Activated T-helper 2 cell treated with anti-CD3 and anti-CD28 coated beads, Interferon-gamma antibody, Interleukin-2, Interleukin-4, amounts not matched to agents 10 μg/mL and 5 μg/mL and 100 μg/mL, durations not matched to agents 14 hours and 24 hours and 36 hours (primary cell): ENCODE measurements at places on chromosomes 12 and 14. TPM values are rescaled to one million over a fixed set of nuclear protein-coding genes. Genes with fewer than 3 reads are reported as not detected.
A peak's percentile ranks its signal among the peaks of the same experiment; 100 is the strongest.

DNA sequence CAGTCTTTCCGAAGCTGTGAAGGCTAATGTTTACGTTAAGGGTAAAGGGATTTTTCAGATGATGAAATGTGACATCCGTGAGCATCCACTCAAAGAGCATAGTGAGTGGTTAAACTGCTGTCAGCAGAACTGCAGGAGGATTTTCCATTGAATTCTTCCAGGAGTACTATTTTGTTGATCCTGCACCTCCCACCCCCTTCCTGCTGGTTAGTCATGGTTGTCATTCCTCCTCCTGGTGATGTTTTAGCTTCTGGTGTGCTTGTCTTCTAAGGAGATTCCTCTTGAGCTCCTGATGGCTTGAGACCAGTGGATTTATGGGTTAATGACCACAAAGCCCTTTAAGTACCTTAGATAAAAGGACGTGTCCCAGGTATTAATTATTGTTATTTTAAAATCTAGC, 2.4 kb upstream of the GPRC5D start:
- DNase-seq = no peak
- no peak overlapping the region for H3K27ac ChIP-seq
- H3K4me3 ChIP-seq = no peak overlapping the region
- H3K4me1 ChIP-seq = no peaks in the 10 kb centered on the region
- H3K27me3 ChIP-seq = peaks cover 1% of the 10 kb centered on the region
- H3K36me3 ChIP-seq = no peaks in the 10 kb centered on the region

Gene ZNF641
- 5.4 and 6.4 TPM in 2 replicates for total RNA-seq

Gene EML5
- 0.39 and 0.55 TPM in 2 replicates for total RNA-seq

DNA sequence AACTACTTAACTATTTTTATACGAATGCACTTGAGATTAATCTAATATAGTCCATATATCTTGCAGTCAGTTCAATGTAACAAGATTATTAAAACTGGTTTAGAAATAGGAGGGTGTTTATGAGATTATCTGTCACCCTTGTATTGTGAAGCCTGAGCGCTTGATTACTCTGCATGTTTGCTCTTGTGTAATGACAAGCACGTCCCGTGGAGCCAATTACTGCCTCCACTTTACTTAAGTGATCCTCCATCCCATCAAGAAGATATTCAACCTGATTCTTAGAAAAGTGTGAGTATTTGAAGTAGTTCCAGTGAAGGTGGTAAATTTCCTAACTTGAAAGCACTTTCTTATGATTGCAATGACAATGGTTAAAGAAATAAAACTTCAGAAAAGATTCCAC, 415.2 kb upstream of the GARIN6 start:
- no peaks in the 10 kb centered on the region for H3K4me1 ChIP-seq
- H3K27me3 ChIP-seq = no peaks in the 10 kb centered on the region
- no peaks in the 10 kb centered on the region for H3K36me3 ChIP-seq
- H3K27ac ChIP-seq = no peak overlapping the region
- DNase-seq = no peak
- no peak overlapping the region for H3K4me3 ChIP-seq

DNA sequence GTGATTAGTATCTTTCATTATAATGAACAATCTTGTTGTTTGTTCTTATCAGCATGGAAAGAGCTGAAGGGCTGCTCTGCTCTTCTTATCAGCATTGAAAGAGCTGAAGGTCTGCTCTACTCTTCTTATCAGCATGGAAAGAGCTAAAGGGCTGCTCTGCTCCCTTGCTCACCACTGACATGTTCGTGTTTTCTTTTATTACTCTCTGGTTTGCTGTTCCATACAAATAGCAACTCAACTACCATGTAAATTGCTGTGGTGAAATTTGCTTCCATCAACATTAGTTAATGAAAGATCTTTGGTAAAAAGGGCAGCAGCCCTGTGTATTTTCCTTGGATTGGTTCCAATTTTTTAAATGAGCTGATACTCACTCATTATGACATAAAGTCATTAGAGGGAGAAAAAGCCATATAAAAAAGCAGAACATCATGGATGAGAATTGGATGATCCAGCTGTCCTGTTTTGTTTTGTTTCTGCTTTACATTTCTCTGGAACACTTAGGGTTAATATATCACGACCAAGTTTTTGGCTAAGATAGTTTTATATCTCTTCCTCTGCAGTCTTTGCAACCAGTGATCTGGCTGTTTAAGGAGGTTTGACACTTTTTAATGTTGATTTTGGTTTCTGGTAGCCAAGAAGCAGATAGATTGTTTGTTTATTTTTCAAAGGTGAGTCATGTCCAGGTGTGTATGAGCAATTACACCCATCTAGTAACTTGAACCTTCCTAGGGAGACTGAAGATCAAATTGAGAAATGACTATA, 356.6 kb downstream of the CEP128 start:
- H3K4me1 ChIP-seq = peaks cover 14% of the 10 kb centered on the region
- no peak overlapping the region for H3K27ac ChIP-seq
- H3K36me3 ChIP-seq = no peaks in the 10 kb centered on the region
- no peak overlapping the region for H3K4me3 ChIP-seq

Gene POU6F1
- total RNA-seq = 4.9 and 5.5 TPM in 2 replicates

DNA sequence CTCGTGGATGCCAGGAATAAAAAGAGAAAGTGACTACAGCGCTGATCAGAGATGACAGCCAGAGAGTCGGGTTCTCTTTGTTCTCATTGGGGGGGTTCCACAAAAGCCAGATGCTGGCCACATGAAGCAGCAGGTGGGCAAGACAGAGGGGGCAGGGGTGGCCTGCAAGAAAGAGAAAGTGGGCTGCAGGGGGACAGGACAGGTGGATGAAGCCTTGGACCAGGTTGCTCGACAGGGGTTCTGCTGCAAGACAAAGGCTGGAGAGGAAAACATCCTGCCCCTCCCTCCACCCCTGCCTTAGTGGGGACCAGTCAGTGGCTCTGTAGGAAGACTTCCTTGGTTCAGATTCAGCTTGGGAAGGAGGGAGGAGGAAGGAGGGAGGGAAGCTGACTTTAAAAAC, 126.2 kb downstream of the KSR2 start:
- DNase-seq = no peak
- H3K27me3 ChIP-seq = no peaks in the 10 kb centered on the region
- H3K36me3 ChIP-seq = no peaks in the 10 kb centered on the region

Gene LRTM2
- 0.07 and 0.09 TPM in 2 replicates for total RNA-seq

DNA sequence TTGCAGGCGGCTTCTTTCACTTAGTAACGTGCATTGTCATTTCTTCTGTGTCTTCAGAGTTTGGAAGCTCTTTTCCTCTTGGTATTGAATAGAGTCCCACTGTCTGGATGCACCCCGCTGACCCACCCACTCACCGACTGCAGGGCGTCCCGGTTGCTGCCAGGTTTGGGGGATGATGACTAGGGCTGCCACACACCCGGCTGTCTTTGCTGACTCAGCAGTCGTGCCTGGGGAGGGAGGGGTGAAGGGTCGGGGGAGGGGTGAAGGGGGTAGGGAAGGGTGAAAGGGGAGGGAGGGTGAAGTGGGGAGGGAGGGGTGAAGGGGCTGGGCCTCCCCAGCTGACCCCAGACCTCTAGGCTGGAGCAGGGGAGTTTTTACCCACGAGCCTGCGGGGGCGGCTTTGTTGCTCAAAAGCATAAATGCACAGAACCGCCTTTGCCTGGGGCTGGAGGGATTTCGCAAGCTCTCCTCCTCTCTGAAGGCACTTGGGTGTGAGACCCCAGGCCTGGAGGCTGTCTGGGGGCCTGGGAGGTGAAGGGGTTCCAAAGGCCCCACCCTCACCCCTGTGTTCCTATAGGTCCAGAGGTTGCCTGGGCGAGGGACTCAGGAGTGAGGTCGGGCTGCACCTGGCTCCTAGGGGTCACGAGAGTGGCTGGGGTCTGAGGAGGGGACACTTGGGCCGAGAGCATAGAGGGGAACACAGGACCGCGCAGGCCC, 31.3 kb upstream of the ULK1 start:
- H3K27me3 ChIP-seq = no peaks in the 10 kb centered on the region
- H3K27ac ChIP-seq = no peak overlapping the region
- no peak overlapping the region for H3K4me3 ChIP-seq
- DNase-seq = no peak
- peaks cover 2% of the 10 kb centered on the region for H3K4me1 ChIP-seq
- H3K36me3 ChIP-seq = no peaks in the 10 kb centered on the region

- H3K27ac ChIP-seq = peak overlapping the region; percentile 76
- peak overlapping the region; percentile 24 for H3K4me3 ChIP-seq
- no peaks in the 10 kb centered on the region for H3K27me3 ChIP-seq
- DNase-seq = peak; percentile 70
- H3K36me3 ChIP-seq = no peaks in the 10 kb centered on the region
These were observed 107.3 kb downstream of the ZFP36L1 start for GRCh38 chr14:68685419-68686204.

Gene ETFRF1
- 7.6 and 9.8 TPM in 2 replicates for total RNA-seq

DNA sequence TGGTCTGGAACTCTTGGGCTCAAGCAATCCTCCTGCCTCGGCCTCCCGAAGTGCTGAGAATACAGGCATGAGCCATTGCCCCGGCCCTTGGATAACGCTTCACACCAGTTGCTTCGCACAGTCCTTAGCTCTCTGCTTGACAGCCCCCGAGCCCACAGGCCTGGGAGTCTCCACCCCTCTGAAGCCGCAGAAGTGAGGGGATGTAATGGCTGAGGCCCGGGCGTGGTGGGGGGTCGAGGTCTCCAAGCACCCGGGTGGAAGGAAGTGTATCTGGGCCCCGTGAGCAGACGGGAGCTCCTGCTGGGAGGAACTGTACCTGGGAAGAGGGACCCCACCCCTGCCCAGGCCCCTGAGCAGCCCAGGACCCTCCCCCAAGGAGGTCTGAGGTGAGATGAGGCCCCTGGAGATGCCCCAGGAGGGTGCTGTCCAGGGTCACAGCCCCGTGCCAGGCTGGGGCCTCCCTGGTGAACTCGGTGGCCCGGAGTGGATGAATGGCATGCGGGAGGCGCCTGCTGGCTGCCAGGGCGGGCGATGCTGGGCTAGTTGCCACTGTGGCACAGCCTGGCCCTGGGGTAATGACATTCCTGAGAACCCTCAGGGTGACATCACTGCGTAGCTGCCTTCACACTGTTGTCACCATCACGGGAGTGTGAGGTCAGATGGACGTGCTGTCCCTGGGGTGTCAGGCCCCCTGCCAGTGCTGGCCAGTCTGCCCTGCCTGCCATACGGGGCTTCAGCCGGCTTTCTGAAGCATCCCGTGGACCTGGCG, 48.9 kb downstream of the KIF26A start:
- no peaks in the 10 kb centered on the region for H3K36me3 ChIP-seq
- H3K4me3 ChIP-seq = no peak overlapping the region
- H3K27ac ChIP-seq = no peak overlapping the region
- no peaks in the 10 kb centered on the region for H3K4me1 ChIP-seq
- no peak for DNase-seq

Gene ITGB7
- 200 and 208 TPM in 2 replicates for total RNA-seq

DNA sequence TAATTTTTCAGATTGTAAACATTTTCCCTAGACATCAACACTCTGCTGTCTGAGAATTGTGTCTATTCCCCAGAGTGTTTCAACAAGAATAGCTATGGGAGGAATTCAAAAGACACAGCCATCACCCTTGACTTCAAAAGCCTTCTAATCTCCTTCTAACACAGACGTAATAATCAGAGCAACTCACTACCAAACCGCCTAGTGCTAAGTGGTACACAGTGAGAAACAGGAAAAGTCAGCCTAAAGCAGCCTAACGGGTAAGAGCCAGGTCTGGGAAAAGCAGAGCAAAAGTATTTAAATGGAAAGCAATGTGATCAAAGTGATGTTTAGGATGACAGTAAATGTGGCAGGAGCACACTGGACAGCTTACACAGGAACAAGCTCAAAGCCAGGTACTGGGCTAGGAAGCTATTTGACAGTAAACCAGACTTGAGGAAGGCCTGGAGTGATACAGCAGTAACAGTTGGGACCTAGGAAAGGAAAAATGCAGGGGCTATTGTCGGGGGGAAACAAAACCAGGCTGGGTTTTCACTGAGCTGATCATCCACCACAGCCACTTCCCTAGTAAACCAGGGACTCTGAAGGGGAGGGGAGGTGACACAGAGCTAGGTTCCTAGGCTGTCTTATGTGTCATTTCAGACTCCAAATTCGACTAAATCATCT, 29.4 kb downstream of the CORO1C start:
- no peaks in the 10 kb centered on the region for H3K27me3 ChIP-seq
- H3K27ac ChIP-seq = peak overlapping the region; percentile 73
- peaks cover 40% of the 10 kb centered on the region for H3K36me3 ChIP-seq
- H3K4me3 ChIP-seq = no peak overlapping the region
- H3K4me1 ChIP-seq = peaks cover 25% of the 10 kb centered on the region

Gene MYBPC1
- not detected in 2 replicates for total RNA-seq

DNA sequence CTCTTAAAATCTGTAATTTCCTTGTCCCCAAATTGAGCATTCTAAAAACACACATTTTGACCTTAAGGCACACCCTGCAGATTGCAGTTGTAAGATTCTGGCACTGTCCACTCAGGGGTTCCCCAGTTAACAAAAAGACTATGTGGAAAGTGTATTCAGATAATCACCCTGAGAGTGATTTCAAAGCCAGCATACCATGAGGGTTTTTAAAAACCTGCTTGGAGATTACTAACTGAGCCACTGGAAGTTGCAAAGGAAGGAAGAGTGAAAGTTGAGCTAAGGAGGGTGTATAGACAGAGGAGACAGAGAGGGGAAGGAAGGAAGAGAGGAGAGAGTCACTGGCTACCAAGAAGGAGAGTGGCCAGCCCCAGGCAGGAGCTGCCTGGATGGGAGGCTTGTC, 82.6 kb downstream of the EML1 start:
- peaks cover 22% of the 10 kb centered on the region for H3K27me3 ChIP-seq
- H3K4me1 ChIP-seq = no peaks in the 10 kb centered on the region
- no peak overlapping the region for H3K4me3 ChIP-seq
- H3K27ac ChIP-seq = no peak overlapping the region

DNA sequence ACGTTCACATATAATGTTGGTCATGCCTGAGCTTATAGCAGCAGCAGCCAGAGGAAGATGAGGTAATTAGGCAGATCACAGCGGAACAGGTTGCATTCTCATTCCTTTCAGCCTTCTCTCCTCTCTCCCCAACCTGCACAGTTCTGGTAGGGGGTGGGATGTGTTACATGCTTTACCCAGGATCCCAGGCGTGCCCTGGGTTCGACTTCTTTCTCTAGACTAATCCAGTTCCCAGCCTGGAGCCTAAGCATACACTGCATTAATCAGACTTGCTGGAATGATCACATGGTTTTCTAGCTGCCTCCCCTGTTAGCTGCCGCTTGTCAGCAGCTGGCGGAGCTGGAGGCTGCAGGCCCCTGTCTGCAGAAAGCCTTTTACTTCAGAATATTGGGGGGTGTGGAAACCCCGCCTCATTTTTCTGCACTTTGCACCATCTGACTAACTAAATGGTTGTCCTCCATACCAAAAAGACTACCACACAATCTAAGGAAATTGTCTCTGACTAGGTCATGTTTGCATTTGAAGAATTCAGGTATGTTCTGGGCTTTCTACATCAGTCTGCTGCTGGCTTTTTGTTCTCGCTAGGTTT, 46.0 kb upstream of the EVL start:
- no peak overlapping the region for H3K4me3 ChIP-seq
- no peaks in the 10 kb centered on the region for H3K27me3 ChIP-seq
- peaks cover 1% of the 10 kb centered on the region for H3K4me1 ChIP-seq
- H3K36me3 ChIP-seq = no peaks in the 10 kb centered on the region

Gene RNU7-1
- total RNA-seq = not detected in 2 replicates

Gene FAR2
- 3.8 and 4.3 TPM in 2 replicates for total RNA-seq

GRCh38 chr12:64633011-64633939, 23.0 kb downstream of the RASSF3 start:
- no peak for DNase-seq
- H3K36me3 ChIP-seq = peaks cover 47% of the 10 kb centered on the region
- H3K4me1 ChIP-seq = peaks cover 30% of the 10 kb centered on the region
- H3K27me3 ChIP-seq = no peaks in the 10 kb centered on the region
